ENCODE measurements at places on chromosomes 6 and 20.

GRCh38 chr6:8240301-8240700, 138.0 kb upstream of the EEF1E1 start:
- no peak for DNase-seq

DNA sequence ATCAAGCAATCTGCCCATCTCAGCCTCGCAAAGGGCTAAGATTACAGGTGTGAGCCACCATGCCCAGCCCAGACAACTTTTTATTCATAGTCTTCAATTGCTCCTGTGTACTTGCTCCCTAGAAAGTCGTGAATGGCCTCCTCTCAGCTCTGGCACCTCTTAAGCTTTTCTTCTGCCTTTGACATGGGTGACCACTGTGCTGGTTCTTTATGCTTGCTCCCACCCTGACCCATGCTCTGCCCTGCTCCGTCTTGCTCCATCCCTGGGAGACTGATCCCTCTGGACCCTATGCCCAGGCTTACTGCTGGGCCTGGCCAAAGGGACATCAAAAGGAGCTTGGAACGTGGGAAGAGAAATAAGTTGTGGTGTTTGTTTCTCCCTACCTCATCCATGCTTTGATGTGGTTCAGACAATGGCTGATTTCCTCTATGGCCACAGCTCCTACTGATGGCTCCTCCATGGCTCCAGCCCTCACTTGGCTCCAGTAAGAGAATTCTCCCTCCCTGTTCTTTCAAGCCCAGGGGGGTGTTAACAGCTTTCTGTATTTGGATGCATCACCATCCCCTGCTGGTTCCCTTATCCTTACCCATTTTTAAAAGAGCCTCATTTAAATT, 7.7 kb upstream of the TREM2 start:
- no peak for DNase-seq

DNA sequence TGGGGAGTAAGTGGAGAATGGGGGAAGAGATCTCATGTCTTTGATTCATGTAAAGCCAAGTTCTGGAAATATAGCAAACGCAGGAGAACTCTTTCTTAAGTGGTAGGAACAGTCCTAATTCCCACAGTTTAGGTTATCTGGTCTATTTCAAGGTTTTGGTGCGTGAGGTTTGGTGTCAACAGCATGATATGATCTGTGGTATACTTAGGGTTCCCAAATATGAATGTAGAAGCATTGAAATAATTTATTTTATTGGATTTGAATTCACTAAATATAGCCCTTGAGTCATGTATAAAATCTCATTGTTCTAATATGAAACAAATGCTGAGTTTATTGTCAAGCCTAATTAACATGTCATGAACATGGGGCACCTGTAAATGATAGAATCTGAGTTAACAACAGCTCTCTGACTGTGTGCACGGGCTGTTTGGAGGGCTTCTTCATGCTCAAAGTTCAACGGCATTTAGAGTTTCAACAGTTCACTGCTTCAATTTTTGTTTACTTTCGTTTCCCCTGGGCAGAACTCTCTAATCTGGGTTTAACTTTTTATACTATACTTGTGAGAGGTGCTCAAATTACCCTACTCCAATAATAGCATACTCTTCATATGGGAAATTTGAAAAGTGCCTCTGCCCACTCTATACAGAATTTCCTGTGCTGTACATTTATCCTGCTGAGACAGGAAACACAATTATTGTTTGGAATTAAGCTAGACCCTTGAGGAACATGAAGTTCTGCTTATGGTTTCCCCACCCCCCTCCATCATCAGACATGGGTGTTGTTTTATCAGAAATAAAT, 236.3 kb upstream of the ZNF217 start:
- no peak for DNase-seq

DNA sequence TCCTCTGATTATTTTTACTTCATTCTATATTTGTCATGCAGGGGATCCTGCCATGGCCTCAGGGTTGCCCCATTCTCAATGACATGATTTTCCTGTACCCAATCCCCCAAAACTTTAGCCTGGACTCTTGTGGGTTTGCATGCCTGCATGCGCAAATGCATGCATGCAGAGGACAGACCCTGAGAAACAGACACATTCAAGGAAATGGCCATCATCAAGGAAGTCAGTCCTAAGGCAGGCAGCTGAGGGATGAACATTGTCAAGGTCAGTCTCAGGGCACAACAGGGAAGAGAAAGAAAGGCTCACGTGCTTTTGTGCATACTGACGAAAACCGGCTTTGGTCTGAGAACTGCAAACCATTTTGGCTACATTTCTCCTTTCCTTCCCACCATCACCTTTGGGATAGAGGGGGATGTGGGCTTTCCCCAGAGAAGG, 13.1 kb downstream of the NEDD9 start:
- no peak for DNase-seq

GRCh38 chr6:136103763-136104311, 146.3 kb downstream of the MTFR2 start:
- no peak for DNase-seq

GRCh38 chr6:13311155-13311554, 17.2 kb downstream of the TBC1D7 start:
- no peak for DNase-seq

DNA sequence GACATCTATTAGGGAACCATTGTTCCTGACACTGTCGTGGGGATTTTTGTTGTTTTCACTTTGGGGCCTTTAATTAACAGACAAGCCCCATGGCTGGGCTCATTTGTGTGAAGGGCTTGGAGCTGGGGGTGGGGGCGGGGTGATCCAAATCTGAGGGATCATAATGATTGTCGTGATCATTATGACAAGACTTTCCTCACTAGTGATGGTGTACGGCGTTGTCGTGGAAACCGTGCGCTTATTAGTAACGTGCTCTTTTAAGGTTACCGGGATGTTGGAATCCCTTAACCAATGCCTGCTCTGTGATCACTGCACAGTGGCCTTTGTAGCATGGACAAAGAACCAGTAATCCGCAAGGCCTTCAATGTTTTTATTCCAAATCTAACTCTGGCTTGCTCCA, 18.6 kb downstream of the PDYN start:
- no peak for DNase-seq

DNA sequence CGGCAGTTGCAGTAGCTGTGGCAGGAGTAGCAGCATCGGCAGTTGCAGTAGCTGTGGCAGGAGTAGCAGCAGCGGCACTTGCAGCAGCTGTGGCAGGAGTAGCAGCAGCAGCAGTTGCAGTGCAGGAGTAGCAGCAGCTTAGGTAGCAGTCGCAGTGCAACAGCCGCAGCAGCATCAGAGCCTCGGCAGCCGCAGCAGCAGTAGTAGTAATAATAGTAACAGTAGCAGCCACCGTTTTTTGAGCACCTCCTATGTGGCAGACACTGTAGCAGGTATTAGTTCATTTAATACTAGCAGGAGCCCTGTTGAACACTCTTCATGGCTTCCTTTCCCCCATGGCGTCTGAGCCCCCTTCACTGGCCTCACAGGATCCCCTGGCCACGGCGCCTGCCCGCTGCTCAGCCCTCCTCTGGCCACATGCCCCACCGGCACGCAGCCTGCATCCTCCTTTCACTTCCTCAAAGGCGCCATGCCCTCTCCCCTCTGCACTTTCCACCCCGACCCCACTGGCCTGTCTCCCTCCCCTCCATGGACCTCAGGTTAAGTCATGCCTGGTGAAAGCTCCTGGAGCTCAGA, 19.1 kb upstream of the IRF4 start:
- no peak for DNase-seq

GRCh38 chr6:36469946-36470345, 27.1 kb downstream of the KCTD20 start:
- no peak for DNase-seq

- no peak for DNase-seq
Measured at GRCh38 chr6:158019416-158019815, 37.8 kb downstream of the SYNJ2 start.

GRCh38 chr6:157443066-157443800, 62.2 kb downstream of the ZDHHC14 start:
- no peak for DNase-seq

DNA sequence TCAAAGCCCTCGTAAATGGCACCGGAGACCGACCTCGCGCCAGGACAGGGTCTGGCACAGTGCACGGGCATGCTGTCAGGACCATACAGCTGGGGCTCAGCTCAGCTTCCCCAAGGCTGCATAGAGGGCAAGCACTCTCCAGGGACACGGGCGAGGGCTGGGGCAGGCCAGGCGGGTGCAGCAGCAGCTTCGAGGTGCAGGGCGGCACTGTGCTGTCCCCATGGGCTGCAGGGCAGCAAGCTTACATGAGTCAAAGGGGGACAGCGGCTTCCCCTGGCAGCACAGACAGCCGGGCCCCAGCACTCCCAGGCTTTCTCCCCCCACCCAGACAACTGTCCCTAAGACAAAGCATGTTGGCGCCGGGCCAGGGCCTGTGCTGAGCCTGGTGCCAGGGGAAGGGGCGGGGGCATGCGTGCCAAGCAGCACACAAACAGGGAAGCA, 25.7 kb downstream of the PSMG4 start:
- DNase-seq: no peak

- no peak for DNase-seq
Measured at GRCh38 chr20:63785691-63786131, 45.4 kb downstream of the ZBTB46 start.

- peak; percentile 3 for DNase-seq
Measured at GRCh38 chr6:68876792-68877493, 241.9 kb downstream of the ADGRB3 start.

- DNase-seq: no peak
Measured at GRCh38 chr6:79737172-79737571, 106.0 kb downstream of the SH3BGRL2 start.

GRCh38 chr20:41329435-41330342, 10.9 kb upstream of the LPIN3 start:
- DNase-seq: no peak

DNA sequence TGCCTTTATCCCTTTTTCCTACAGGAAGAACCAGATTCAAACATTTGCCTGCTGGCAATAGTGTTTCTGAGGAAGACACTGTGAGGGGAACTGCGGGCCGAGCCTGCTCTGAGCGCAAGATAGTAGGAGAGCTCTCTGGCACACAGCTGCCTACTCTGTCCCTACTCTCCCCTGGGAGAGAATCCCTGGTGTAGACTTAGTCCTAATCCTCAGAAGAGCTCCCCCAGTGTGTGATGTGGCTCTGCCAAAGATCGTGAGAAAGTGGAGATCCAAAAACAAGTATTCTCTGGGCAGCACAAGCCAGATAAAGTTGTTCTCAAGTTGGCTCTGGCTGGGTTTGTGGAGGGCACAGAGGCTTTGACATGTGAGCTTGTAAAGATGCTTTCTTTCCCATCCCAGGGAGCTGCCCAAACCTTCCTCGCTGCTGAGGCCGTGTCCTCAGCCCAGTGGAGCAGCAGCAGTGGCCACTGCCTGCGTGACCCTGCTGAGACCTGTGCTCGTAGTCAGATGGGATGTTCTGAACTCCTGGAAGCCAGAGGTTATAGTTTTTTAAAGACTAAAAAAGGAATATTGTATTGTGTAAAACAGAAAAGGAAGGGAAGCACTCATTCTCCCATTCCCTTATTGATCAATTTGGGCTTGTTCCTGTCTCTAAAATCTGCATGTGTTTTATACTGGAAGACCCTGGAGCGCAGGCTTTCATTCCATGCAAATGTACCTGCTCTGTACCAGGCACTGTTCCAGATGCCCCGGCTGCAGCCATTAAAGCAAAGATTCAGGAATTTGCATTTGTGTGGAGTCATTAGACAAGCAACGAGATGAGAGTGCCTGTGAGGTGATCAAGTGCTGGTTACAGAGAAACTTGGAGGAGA, 30.7 kb downstream of the PNLDC1 start:
- no peak for DNase-seq

DNA sequence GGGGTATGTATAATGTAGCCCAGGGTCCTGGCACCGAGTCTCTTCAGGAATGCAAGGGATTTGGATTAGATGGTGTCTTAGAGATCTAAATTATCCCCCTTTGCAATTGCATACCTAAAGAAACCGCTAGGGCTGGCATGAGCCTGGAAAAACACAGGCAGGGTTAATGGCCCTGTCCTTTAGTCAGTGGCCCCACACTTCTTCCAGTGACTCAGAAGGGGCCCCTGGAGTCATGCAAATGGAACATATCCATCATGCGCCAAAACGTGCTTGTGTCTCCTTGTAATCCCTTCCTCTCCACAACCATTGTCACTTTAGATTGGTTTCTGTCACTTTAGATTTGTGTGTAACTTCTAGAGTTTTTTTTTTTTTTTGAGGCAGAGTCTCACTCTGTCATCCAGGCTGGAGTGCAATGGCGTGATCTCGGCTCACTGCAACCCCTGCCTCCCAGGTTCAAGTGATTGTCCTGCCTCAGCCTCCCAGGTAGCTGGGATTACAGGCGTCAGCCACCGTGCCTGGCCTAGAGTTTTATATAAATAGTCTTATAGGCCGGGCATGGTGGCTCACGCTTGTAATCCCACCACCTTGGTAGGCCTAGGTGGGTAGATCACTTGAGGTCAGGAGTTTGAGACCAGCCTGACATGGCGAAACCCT, 8.7 kb upstream of the MYBL2 start:
- no peak for DNase-seq

DNA sequence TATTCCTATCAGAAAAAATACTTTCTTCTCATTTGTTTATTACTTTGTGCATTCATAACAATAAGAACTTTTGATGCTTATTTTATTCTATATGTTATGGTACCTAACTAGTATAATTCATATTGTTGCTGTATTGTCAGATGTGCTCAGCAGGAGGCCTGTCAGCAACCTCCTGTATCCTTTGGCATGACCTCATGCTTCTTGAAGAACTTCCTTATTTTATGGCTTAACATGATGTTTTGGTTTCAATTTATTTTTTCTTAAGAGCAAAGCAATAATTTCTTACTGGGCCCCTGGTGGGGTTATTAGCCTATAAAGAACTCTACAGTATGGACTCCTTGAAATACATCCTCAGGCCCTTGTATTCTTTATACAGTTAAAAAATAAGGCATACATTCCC, 17.3 kb downstream of the GGTLC1 start:
- DNase-seq: no peak

GRCh38 chr6:71333697-71334096, 45.1 kb downstream of the OGFRL1 start:
- DNase-seq: no peak

DNA sequence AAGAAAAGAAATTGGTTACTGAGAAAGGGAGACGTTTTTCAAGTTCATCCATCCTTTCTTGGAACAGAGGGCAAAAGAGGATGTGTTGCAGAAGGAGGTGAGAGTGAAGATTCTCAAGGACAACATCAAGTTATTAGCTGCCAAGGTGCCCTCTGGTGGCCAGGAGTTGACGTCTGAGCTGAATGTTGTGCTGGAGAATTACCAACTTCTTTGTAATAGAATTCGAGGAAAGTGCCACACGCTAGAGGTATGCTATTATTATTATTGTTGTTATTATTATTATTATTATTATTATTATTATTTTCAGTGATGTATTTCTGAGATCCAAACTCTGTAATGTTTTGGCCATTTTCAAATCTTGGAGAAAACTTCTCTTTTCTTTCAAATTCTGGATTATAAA, 197.0 kb downstream of the UTRN start:
- no peak for DNase-seq

GRCh38 chr6:119319694-119320093, 29.9 kb downstream of the MAN1A1 start:
- DNase-seq: no peak

All from NCI-H1436 treated with DMSO at 0.1 percent for 48 hours (cell line).